ENCODE measurements at places on chromosomes 4 and X.
A peak's percentile ranks its signal among the peaks of the same experiment; 100 is the strongest.

DNA sequence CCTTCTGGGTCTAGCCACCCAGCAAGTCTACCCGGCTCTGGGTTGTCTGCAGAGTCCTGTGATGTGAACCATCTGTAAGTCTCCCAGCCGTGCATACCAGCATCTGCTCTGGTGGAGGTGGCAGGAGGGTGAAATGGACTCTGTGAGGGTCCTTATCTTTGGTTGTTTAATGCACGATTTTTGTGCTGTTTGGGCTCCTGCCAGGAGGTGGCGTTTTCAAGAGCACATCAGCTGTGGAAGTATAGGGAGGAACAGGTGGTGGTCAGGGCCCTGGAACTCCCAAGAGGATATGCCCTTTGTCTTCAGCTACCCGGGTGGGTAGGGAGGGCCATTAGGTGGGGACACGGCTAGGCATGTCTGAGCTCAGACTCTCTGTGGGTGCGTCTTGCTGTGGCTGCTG is 66.5 kb upstream of the ZFP42 start:
- DNase-seq = no peak

GRCh38 chrX:17869580-17869979 is 8.5 kb upstream of the RAI2 start:
- DNase-seq = no peak

DNA sequence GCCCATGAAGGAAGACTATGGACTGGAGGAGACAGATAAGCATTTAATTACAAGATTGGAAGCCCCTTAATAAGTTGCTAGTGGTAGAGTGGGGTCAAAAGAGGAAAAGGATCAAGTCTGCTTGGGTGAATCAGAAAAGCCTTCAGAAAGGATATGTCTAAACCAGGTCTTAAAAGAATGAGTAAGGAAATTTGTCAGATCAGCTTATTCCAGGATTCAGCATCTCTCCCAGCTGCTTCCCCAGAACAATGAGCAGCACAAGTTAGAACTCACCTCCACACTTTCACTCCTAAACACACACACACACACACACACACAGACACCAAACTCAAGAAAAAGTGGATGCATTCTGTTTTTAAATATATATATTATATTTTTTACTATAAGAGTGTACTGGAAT is 166.5 kb downstream of the CPEB2 start:
- DNase-seq = no peak

- DNase-seq = peak; percentile 23
Observed at GRCh38 chr4:24753519-24753918, 41.9 kb upstream of the SOD3 start.

DNA sequence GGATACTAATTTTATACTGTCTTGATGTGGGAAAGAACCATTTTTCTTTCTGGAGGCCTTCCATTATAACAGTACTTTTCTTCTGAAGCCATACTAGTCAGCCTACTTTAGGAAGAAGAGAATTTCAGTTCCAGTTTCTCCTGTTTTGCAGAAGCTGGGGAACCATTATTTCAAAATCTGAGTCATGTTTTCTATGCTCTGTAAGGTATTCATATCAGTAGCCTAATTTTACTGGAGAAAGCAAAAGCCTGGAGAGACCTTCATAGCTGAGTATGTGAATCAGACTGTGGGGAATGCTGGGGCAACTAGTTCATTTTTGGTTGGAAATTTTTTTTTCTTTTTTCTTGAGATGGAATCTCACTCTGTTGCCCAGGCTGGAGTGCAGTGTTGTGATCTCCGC is 22.4 kb downstream of the AFF1 start:
- DNase-seq = no peak

DNA sequence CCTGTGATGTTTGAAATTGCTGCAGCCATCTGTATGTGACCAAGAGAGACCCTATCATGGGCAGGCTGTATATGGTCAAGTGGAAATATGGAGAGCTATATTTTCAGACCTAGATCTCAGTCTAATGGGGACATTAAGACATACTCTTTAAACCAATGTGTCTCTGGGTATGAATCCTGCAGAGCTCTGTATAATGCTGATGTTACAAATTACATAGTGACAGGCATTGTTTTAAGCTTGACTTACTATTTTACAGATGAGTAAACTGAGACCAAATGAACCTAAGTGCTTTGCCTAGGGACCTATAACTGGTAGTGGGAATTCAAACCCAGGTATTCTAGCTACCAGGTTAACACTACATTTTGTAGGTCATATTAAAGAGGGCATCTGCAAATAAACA is 71.3 kb upstream of the GRXCR1 start:
- no peak for DNase-seq

GRCh38 chr4:101355246-101355645 is 7.9 kb upstream of the PPP3CA start:
- no peak for DNase-seq

GRCh38 chrX:2351321-2351720 is 149.5 kb downstream of the DHRSX start:
- DNase-seq = no peak

DNA sequence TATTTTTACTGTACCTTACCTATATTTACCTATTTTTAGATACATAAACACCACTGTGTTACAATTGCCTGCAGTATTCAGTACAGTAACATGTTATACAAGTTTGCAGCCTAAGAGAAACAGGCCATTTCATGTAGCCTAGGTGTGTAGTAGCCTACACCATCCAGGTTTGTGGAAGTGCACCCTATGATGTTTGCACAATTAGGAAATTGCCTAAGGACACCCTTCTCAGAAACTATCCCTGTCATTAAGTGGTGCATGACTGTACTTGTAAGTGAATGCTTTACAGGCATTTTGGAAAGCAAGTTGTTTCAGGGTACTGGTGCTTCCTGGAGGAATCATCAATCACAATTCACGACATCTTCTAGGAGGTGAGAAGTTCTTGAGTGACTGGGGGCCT is 991.8 kb upstream of the SLIT2 start:
- DNase-seq = no peak

- no peak for DNase-seq
Observed at GRCh38 chrX:18885328-18886004, 98.4 kb downstream of the PHKA2 start.

GRCh38 chrX:110032534-110033147 is 29.7 kb downstream of the TMEM164 start:
- no peak for DNase-seq

DNA sequence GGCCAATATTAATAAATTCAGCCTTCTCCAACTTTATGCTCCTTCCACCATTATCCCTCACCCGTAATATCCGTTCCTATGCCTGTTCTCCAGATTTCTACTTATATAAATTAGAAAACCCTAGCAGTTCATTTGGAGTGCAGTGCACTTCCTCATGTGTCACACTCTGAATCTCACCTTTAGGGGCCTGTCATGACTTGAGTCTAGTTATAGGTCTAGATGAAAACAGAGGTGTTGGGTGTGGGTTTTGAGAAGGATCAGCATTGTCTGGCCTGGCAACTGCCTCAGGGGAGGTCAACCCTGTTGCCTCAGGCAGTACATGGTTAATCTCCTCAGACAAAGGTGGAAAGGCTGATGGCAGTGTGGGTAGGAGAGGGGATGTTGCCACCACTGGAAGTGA is 876.8 kb downstream of the FAT4 start:
- DNase-seq = no peak

GRCh38 chr4:28686618-28687017 is 1826.0 kb downstream of the STIM2 start:
- no peak for DNase-seq

- no peak for DNase-seq
Observed at GRCh38 chr4:80112236-80112635, 39.2 kb upstream of the ANTXR2 start.

All from osteocyte (in vitro differentiated cells).